ENCODE measurements at places on chromosomes 3 and 15.

- no peak for DNase-seq
Observed at GRCh38 chr15:34850121-34850520, 54.8 kb upstream of the ACTC1 start.

GRCh38 chr15:53658255-53658654 lies 101.2 kb downstream of the WDR72 start:
- peak; percentile 20 for DNase-seq

DNA sequence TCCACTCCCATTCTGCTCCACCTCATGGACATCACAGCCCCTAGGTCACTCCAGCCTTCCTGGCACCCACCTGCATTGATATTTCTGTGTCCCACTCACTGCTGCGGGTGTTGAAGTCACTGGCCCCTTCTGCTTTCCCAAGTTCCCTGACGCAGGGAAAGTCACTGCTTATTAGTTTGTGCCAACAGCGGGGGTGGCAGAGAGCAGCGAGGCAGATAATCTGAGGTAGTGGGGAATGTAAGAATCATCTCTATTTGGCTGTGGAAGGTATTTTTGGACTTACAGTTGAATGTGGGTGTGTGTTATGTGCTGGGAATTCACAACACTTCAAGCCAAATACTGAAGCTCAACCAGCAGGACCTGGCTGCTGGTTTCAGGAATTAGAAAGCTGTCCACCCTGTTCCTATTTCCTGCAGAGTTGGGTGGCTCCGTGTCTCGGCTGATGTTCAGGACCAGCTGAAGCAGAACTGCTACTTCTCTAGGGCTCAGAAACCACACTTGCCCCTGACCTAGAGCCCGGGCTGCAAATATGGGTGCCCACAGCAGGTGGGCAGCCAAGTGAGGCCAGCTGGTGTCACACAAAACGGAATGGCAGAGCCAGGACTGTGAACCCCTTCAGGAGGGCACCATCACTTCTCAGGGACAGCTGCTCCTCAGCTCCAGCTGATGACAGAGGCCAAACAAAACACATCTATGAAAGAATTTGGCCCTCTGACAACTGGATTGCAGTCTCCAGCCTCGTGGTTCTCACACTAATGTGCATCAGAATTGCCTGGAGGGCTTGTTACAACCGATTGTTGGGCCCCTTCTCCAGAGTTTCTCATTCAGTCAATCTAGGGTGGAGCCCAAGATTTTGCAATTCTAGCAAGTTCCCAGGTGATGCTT lies 57.7 kb downstream of the SEMA5B start:
- DNase-seq = no peak

GRCh38 chr15:41606997-41607396 lies 48.0 kb downstream of the TYRO3 start:
- DNase-seq = no peak

GRCh38 chr3:195052939-195053338 lies 218.0 kb downstream of the XXYLT1 start:
- DNase-seq = no peak

- no peak for DNase-seq
Observed at GRCh38 chr3:58657571-58658141, 8.9 kb downstream of the FAM3D start.

- no peak for DNase-seq
Observed at GRCh38 chr3:4061195-4061594, 242.0 kb upstream of the SETMAR start.

DNA sequence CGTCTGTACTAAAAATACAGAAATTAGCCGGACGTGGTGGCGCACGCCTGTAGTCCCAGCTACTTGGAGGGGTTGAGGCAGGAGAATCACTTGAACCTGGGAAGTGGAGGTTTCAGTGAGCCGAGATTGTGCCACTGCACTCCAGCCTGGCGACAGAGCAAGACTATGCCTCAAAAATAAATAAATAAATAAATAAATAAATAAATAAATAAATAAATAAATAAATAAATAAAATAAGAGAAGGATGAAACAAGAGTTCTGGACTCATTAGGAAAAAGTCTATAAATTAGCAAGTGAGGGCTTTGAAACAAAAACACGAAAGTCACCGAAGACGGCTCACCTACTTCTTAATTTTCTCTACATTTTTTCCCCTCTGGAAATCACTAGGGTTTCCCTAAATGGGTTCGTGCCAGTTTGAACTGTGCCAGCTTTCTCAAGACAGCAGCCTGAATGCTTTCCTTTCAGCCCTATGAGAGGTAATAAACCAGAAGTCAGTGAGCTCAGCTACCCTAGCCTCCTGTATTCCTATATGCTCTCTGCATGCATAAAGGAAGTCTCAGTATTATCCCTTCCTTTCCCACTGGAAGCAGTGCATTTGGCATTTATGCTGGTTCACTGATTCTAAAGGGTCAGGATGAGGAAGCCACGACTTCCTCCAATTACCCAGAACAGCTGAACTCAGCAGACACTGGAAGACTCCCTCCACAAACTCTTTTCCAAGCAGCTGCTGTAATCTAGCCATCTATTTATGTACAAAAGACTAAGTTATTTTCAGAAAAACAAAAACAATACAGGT lies 266.9 kb downstream of the ZBBX start:
- no peak for DNase-seq

DNA sequence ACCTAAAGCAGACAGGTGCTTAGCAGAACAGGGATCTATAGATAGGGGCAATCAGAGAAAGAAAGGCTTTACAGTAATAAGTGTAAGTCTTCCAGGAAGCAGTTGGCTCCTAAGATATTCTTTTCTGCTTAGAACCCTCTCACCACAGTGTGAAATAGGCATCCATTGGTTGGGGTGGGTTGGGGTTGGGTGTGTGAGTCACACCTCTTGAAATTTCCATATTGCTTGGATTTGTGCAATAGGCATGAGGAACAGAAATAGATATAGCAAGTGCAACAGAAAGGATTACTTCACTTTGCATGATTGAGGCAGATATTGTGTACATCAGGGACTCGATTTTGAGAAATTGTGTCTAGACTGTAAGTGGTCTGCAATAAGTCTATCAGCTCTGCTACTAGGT lies 200.1 kb upstream of the GAP43 start:
- DNase-seq = no peak

- DNase-seq = no peak
Observed at GRCh38 chr3:62911526-62911925, 36.3 kb upstream of the CADPS start.

DNA sequence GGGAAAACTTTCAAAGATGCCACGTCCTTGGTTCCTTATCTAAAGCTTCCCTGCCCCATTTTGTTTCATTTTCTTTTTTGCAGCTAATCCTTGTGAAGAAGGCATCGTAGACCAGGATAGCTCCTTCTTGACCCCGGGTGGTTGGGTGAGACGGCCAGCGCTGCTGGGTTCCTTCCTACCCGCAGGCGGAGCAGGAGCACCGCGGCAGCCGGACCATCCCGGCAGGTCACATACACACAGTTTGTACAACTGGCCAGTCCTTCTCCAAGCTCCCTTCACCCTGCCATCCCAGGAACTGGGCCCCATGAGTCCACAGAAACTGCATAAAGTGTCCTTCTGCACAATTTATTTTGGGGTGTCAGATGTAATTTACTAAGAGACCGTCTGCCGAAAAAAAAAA lies 83.9 kb downstream of the MEGF11 start:
- DNase-seq = no peak

DNA sequence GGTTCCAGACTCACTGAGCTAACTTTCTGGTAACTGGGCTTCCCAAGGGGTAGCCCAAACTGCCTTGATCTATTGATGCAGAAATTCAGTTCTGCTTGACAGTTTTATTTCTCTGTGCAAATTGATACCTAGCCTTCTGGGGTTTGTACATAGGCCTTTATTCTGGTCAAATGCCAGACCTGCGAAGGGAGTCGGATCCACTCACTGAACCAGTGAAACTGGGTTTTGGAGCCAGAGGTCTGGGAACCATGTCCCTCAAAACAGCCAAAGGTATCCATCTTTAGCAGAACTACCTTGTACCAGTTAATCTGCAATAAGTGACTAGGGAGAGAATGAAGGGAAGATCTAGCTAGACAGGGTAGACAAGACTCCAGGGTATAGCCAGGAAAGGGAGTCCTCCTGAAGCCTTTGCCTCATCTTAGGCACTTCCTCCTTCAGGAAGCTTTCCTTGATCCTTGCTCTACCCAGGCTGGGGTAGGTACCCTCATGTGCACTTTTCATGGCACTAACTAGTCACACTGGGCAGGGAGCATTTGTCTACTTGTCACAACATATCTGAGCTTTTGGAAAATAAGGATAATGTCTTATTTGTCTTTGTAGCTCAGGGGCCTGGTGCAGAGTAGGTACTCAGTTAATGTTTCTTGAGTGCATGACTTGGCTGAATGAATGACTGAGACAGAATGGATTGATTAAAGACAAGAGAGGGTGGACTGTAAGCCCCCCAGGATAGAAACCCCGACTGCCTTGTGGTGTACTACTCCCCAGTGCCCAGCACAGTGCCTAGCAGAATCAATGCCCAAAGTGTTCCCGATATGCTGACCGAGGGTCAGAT lies 1.4 kb upstream of the SNX33 start:
- DNase-seq = no peak

DNA sequence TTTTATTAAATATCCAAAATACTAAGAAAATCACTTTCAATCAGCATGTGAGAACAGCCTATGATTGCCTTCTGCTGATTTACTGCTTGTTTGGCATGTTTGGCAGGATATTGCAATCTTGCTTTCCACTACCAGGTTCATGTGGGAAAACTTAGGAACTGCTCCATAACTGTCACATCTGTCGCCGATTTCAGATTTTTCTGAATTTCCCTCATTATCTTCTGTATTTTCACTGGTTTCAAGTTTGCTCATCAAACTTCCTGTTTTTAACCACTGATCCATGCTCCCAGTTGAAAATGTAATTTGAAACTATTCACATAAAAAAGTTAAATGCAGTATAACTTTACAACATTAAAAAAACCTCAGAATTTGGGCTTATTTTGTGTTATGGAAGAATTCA lies 93.0 kb downstream of the NFKBIZ start:
- no peak for DNase-seq

- no peak for DNase-seq
Observed at GRCh38 chr15:67133738-67134066, 68.3 kb downstream of the SMAD3 start.

GRCh38 chr3:52469001-52469400 lies 13.6 kb downstream of the NISCH start:
- no peak for DNase-seq

GRCh38 chr3:114128231-114128630 lies 50.6 kb downstream of the DRD3 start:
- no peak for DNase-seq

DNA sequence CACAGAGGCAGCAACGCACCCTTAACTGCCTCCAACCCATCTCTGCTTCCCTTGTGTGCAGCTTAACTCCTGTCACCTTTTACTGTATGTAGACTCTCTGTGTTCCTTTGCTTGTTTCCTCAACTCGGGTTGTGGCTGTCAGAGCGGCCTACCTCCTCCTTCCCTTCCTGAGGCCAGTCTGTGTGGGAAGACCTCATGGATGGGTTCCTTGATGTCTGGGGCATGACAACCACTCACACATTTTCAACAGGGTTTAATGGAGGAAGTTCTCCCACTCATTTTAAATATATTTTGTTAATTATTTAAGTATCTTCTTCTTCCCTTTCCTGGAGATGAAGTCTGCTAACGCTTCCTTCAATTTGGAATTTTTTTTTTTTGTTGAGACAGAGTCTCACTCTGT lies 1.8 kb upstream of the CSPG5 start:
- no peak for DNase-seq

GRCh38 chr3:195601382-195601781 lies 17.6 kb upstream of the APOD start:
- no peak for DNase-seq

GRCh38 chr3:183824761-183825455 lies 469 bp downstream of the MAP6D1 start:
- no peak for DNase-seq

DNA sequence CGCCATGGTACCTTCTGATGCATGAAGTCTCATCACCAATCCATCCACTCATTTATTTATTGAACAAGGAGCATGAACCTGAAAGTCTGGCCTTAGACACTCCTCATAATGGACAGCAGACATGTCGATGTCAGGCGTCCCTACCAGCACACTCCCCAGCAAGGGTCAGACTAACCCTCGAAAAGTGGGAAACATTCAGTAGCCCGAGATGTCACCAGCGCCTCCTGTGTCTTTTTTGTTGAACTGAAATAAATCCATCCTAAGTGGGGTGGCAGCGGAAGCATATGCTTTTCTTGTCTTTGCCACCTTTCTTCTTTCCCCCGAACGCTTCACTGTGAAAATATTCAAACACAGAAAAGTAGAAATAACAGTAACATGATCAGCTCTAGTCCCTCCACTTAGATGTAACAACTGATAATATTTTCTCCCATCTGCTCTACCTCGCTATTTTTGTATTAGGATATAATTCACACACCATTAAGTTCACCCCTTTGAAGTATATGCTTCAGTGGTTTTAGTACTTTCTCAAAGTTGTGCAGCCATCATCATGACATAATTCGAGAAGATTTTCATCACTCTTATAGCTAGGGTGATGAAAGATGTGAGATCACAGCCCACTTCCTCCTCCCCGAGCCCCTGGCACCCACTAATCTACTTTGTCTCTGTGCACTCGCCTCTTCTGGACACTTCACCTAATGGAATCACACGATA lies 121.6 kb downstream of the ADAMTS17 start:
- no peak for DNase-seq

DNA sequence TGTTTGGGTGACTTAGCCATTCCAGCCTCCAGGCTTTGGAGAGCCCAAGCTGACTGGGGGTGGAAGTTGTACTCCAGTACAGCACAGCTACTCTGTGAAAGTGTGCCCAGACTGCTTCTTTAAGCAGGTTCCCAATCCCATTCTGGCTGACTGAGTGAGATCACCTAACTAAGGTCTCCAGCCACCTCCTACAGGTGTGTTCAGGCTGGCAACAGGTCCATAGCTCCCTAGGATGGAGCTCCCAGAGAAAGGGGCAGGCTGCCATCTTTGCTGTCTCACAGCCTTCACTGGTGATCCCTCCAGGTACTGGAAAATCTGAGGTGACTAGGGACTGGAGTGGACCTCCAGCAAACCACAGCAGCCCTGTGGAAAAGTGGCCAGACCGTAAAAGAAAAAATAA lies 445.3 kb upstream of the KCNMB2 start:
- no peak for DNase-seq

GRCh38 chr3:57815036-57815435 lies 58.9 kb downstream of the SLMAP start:
- no peak for DNase-seq
